ENCODE measurements at places on chromosomes 3 and 15.

DNA sequence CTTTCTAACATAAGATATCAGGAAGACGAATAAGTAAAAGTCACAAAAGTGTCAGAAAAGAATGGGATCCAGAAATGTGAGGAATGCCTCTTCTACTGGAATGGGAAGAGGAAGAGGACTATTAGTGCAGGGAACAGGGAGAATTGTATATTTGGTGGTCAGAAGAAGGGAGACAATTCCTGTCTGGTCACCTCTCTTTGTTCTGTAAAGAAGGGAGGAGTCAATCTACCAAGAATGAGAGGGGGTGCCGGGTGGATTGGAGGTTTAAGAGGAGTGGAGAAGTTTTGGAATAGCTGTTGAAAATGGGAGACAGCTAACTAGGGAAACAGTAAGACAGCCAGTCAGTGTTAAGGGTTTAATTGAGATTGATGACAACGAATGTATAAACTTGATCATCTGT, 20.1 kb downstream of the COMMD2 start:
- DNase-seq, result no peak

GRCh38 chr3:98903099-98903498, 1.6 kb upstream of the DCBLD2 start:
- DNase-seq, result peak; percentile 91

- no peak for DNase-seq
These were observed 44.0 kb downstream of the PDE8A start for GRCh38 chr15:85025516-85026251.

DNA sequence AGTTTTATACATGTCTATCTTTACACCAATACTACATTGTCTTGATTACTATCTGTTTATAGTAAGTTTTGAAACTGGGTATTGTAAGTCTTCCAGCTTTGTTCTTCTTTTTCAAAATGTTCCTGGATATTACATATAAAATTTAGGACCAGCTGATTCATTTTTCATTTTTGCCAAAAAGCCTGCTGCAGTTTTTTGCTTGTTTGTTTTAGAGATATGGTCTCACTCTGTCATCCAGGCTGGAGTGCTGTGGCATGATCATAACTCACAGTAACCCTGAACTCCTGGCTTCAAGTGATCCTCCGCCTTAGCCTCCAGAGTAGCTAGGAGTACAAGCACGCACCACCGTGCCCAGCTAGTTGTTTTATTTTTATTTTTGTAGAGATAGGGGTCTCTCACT, 20.4 kb upstream of the AP4E1 start:
- DNase-seq, result no peak

- peak; percentile 92 for DNase-seq
These were observed 325.4 kb downstream of the FOXP1 start for GRCh38 chr3:71258116-71258515.

GRCh38 chr3:157876556-157876955, 229.7 kb downstream of the SHOX2 start:
- no peak for DNase-seq

- no peak for DNase-seq
These were observed 40.5 kb downstream of the CYFIP1 start for GRCh38 chr15:22939652-22940061.

DNA sequence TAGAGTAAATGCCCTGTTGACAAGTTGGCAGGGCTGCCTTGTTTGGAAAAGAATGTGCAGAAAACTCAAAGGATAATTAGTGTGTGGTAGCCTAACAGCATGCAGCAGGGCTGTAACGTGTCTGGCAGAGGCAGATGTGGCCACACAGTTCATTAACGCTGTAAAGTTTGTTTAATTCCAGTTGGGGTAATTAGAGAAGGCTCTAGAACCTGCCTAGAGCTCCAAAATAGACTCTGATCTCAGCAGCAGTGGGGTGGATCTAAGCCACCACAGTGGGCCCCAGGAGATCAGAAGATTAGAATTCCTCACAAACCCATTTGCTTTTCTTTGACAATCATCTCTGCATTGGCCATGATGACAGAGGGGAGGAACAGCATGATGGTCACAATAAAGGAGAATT, 65.1 kb upstream of the LEKR1 start:
- DNase-seq, result peak; percentile 50

DNA sequence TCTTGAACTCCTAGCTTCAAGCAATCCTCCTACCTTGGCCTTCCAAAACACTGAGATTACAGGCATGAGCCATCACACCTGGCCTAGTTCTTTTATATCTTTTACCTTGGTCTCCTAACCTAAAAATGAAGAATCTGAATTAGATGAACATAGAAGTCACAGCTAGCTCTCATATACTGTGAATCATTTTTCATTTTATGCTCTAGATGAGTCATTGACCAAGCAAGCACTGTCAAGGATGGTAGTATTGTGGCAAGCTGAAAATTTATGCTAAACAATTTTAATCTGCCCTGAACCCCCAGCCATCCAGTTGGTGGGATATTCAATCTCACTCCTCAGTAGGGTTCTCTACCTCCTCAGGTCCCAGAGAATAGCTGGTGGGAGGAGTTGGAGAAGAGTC, 48.3 kb upstream of the DNAJC13 start:
- DNase-seq, result no peak

GRCh38 chr3:13002398-13003124, 70.7 kb downstream of the IQSEC1 start:
- no peak for DNase-seq

All from renal cortical epithelial cell (primary cell).